Stimulated activated CD8-positive, alpha-beta memory T cell treated with anti-CD3 and anti-CD28 coated beads, Interleukin-7, amount 100 ng/mL, for 4 hours (primary cell): ENCODE measurements at places on chromosomes 4 and X.

- no peak for DNase-seq
These were observed 160.4 kb upstream of the GPR101 start for GRCh38 chrX:137194164-137194563.

DNA sequence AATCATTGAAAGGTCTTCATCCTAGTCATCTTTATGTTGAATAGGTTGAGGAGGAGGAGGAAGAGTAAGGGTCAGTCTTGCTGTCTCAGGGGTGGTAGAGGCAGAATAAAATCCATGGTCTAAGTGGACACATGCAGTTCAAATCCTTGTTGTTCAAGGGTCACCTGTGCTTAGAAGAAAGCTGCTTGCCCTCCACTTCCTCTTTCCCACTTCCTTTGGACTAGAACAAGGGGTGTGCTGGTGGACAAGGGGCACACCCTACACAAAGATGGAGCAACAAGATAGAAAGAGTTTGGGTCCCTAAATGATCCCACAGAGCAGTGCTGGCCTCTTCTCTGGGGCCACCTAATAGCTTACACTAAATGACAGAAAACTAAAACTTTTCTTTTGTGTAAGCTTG is 47.9 kb downstream of the HSD17B13 start:
- DNase-seq, result no peak

DNA sequence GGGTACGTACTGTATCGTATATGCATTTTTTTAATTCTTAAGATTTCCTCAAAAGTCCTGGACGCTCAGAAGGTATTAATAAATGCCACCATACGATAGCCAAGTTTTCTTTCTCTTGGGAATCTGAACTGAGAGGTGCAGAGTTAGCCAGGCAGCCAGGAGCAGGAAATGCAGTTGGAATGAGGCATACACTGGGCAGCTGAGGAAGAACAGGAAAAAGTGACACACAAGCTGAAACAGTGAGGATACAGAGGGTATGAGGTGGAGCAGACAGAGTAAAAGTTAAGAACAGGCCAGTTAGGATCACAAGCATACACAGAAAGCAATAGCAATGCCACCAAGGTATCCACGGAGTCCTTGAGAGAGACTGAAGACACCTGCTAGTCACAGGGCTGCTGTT is 13.4 kb downstream of the UFSP2 start:
- DNase-seq, result no peak

GRCh38 chr4:82721819-82722423 is 76.7 kb downstream of the SCD5 start:
- DNase-seq, result no peak

GRCh38 chrX:71910643-71910985 is at the start of gene NHSL2:
TSS of gene NHSL2 (plus strand) at chrX:71910845.
- DNase-seq, result no peak

- no peak for DNase-seq
These were observed 242.8 kb downstream of the PPP3CA start for GRCh38 chr4:101104312-101105052.

- no peak for DNase-seq
These were observed 44.0 kb downstream of the ABLIM2 start for GRCh38 chr4:8114456-8115202.

DNA sequence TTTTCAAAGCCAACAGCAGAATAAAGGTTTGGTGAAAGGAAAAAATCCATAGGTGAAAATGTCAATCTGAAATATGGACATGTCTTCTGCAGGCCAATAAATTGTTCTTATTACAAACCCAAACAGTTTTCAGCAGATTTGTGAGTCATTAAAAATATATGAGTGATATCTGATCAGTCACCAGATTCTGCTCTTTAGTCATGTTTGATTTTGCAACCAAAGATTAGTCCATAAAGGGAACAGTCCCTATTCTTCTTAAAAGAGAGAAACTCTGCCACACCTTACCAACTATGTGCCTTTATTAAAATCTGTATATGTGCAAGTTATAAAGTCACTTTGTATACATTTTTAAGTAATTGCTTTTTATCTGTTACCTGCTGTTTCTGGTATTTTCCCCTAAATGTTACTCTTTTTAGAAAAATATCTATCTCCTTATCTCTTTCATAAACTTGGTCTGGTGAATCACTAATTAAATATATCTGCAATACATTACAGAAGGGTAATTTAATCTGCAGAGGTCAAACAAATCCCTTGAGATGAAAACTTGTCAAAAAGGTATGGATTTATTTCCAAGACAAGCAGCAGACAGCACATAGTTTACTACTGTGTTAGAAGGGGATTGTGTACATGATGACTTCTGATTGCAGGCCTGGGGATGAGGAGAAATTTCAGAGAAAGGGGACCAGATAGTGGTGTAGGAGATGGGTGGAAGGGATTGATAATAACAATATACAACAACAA is 322.9 kb upstream of the NWD2 start:
- no peak for DNase-seq

GRCh38 chr4:182697094-182697493 is 220.1 kb downstream of the DCTD start:
- DNase-seq, result no peak

GRCh38 chr4:20356565-20356964 is 104.9 kb downstream of the SLIT2 start:
- DNase-seq, result no peak

DNA sequence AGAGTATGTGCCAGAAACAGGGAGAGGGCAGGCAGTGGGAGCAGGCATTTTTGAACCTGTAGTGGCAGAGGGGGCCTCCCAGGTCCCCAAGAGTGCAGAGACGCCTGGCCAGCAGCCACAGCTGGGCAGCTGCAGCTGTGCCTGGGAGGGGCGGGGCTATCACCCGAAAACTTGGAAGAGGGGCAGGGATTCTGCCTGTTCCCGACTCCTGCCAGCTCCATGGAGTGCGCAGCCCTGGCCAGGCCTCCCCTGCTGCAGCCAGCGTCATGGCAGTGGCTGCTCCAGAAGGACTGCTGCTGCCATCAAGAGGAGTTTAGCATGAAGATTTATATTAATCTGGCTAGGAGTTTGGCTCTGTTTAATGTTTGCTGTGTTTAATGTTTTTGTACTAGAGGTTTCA is 532.1 kb upstream of the PITX2 start:
- DNase-seq, result no peak
